Glomerular endothelial cell (primary cell): ENCODE measurements at places on chromosomes 16 and 17. TPM values are rescaled to one million over a fixed set of nuclear protein-coding genes. Genes with fewer than 3 reads are reported as not detected.
A peak's percentile ranks its signal among the peaks of the same experiment; 100 is the strongest.

- no peak for DNase-seq
These were observed 132.2 kb upstream of the MPHOSPH6 start for GRCh38 chr16:82302042-82302727.

- DNase-seq = no peak
These were observed 35.5 kb downstream of the SOST start for GRCh38 chr17:43722870-43723665.

DNA sequence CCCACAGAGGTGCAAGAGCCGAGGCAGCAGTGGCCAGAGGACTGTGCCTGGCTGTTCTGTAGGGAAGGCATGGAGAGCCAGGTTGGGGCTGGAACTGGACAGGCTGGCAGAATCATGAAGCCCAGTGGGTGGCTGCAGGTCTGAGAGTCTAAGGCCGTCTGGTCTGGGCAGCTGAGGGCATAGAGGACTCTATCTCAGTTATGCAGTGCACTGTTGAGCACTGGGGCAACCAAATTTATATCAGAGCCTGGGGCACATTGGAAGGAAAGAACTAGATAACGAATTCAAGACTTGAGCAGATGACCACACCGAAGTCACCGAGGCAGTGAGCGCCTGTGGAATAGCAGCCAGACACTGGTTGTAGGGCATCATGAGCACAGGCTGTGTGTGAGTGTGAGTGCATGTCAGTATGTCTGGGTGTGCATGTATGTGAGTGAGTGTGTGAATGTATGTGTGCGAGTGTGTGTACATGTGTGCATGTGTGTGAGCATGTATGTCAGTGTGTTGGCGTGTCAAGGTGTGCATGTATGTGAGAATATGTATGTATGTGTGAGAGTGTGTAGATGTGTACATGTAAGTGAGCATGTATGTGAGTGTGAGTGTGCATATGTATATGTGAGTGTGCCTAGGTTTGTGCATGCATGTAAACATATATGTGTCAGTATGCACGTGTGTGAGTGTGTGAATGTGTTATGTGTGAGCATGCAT, 37.0 kb downstream of the RGS9 start:
- DNase-seq = no peak

DNA sequence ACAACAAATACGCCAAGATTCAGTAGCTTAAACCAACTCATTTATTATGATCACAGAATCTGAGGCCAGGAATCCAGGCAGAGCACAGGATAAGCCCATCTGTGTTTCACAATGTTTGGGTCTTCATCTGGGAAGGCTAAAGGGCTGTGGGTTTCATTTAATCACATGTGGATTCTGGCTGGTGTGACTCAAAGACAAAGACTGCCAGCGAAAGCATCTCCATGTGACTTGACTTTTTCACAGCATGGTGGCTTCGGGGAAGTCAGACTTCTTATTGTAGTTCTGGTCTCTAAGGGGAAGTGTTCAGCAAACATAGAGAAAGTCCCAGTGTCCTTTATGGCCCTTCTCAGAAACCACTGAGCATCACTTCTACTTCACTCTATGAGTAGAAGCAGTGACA, 1014.4 kb upstream of the GOT2 start:
- DNase-seq = no peak

DNA sequence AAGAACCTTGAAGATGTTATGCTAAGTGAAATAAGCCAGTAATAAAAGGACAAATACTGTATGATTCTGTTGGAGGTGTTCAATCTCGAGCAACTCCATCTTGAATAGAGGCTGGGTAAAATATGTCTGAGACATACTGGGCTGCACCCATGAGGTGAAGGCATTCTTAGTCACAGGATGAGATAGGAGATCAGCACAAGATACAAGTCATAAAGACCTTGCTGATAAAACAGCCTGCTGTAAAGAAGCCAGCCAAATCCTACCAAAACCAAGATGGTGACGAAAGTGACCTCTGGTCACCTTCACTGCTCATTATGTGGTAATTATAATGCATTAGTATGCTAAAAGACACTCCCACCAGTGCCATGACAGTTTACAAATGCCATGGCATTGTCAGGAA, 98.1 kb downstream of the RGS9 start:
- DNase-seq = no peak

- DNase-seq = no peak
These were observed 54.7 kb downstream of the CFDP1 start for GRCh38 chr16:75378616-75379015.

DNA sequence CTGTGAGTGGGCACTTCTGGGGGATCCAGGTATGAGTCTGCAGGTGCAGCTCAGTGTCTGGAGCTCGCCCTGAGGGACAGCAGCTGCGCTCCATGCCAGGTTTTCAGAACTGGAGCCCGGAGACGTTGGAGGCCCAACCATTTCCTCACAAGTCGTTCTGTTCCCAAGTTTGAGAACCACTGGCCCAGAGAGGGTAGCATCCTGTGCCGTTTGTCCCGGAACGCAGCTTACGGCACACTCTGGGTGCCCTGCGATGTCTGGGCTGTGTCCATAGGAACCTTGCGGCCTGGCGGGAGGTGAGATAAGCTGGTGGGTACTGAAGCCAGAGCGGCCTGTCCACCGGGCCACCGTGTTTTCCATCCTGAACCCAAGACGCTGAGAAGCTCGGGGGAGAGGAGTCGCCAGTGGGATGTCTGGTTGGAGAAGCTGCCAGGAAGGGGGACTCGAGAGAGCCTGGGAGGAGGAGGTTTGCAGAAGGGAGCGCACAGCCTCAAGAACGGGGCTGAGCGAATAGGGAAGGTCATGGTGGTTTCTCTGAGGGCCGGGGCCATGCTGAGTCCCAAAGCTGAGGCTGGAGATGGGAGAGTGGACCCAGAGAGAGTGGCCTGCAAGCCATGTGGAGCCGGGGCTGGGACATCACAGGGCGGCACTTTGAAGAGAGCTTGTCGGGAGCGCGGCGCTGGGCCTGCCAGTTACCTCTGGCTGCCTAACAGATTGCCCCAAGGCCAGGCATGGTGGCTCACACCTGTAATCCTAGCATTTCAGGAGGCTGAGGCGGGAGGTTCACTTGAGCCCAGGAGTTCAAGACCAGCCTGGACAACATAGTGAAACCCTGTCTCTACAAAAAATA, 211.0 kb upstream of the GSE1 start:
- DNase-seq = no peak

DNA sequence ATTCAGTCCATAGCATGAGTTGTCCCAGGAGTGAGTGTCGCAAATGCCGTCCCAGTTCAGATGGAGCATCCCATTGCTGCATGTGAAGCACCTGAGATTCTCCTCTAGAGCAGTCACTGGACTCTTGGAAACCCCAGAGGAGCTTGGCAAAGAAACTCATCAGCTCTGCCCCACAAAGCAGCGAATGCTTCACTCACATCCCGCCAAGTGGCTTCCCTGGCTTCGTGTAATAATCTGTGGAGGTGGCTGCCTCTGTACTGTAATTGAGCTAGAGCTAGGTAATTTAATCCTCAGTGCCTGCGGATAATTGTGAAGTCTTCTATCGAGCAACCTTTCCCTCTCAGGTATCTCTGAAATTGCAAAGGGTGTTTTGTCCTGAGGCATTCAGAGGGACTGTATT, 107.1 kb downstream of the SNX29 start:
- no peak for DNase-seq

DNA sequence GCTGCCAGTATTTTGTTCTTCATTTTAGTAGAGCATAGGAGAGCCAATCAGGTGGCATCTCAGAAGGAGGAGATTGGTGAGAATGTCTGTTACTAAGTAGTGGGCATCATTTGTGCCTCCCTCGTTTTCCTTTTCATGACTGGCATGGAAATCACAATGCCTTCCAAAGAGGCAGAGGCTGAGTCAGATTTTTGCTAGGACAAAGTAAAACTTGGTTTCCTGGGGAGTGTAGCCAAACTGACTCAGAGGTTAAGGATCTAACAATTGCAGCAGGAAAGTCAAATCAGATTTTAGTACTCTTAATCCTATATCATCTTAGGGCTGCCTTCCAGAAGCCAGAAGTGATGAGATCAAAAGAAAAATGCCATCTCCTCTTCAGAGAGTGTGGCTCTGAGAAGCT, 138.7 kb downstream of the ANKFN1 start:
- DNase-seq = peak; percentile 68

DNA sequence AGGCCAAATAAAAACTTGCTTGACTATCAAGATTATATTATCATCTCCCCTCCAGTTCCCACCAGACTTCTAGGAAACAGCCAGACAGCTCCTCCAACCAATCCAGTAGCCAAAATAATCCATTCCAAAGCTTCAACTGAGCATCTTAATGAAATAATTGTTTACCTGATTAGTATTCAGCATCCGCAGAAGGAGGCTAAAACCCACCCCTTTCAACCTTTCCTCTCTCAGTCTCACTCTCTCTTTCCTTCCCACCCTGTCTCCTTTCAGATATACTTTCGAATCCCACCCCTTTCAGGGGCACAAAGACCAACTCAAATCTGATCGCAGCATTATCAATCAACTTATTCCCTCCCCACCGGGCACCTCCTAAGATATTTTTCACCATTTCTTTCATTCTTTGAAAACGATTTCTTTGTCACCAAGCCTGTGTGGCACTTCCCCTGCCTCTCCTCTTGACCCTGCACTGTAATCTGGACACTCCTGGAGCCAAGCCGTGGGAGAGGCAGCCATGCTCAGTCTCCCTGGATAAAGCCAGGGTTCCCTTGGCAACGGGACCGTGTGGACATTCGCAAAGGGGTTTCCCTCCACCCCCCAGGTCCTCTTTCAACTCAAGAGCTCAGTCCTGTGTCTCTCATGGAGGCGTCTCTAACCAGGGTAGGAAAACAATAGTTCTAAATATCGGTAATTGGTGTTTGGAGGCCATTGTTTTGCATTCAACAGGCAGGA, at the start of gene ANKFN1:
Gene ANKFN1 (plus strand): TSS at position 602 of the 729 bp plus-strand sequence. CDS start 59,193 bp downstream, outside the sequence.
- DNase-seq = no peak

- DNase-seq = no peak
These were observed 27.3 kb downstream of the SLC6A4 start for GRCh38 chr17:30208214-30208613.

DNA sequence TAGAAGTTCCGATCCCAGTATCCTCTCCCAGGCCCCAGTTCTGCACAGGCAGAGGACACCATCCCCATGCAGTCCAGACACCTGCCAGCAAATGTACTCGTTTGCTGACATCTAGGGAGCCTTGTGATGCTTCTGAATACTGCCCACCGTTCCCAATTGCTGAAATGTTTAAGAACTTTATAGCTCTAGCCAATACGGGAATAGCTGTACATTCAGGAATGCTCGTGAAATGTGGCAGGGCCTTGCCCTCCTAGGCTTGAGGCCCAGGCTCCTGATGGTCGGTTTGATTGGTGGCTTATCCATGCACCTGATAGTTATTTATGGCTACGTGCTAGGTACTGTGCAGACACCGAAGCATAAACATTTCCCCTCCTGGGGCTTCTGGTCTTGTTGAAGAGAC, 255.5 kb downstream of the PRKCA start:
- no peak for DNase-seq

DNA sequence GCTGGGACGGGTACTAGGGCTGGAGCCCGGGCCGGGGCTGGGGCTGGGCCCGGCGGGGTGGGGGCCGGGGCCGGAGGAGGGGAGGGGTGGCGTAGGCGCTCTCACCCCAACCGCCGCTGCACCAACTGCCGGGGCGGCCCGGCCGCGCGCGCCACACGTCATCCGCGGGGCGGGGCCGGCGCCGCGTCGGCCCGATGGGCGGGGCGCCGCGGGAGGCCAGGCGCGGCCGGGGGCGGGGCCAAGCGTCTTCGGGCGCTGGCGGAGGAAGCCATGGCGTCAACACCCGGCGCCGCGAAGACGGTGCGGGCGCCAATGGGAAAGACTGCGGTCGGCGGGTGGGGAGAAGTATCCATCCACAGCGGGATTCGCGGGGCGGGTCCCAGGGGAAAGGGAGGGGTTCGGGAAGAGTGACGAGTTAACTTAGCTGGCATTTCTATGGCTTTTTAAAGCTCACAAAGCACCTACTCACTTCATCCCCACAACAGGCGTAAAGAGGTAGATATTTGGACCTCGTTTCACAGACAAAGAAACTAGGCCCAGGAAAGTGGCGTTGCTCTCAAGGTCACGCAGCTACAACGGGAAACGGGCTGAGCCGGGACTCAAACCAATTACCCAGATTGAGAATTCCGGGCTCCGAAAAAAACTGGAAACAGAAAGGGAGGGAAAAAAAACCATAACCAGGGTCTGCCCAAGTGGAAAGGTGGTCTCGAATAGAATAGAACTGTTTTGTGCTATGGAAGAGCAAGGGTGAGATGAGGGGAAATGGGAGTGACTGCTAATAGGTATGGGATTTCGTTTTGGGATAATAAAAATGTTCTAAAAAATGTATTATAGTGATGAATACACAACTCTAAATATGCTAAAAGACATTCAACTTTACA, at the start of gene SPAG9:
Gene SPAG9 (minus strand): TSS at position 130 of the 881 bp plus-strand sequence. CDS start 212 bp downstream, outside the sequence.
- DNase-seq = peak; percentile 54

DNA sequence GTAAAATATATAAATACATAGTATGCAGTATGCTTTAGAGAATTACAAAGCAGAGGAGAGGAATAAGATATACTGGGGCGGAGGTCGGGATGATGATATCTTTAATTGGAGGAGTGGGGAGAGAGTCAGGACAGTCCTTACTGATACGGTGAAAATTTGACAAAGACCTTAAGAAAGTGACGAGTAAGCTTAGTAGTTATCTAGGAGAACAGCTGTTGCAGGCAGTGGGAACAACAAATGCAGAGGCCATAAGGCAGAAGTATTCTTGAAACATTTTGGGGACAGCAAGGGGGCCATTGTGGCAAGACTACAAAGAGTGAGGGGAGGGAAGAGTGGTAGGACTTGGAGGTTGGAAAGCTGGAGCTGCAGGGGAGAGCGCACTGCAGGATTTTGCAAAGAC, 22.3 kb upstream of the CDC6 start:
- no peak for DNase-seq

DNA sequence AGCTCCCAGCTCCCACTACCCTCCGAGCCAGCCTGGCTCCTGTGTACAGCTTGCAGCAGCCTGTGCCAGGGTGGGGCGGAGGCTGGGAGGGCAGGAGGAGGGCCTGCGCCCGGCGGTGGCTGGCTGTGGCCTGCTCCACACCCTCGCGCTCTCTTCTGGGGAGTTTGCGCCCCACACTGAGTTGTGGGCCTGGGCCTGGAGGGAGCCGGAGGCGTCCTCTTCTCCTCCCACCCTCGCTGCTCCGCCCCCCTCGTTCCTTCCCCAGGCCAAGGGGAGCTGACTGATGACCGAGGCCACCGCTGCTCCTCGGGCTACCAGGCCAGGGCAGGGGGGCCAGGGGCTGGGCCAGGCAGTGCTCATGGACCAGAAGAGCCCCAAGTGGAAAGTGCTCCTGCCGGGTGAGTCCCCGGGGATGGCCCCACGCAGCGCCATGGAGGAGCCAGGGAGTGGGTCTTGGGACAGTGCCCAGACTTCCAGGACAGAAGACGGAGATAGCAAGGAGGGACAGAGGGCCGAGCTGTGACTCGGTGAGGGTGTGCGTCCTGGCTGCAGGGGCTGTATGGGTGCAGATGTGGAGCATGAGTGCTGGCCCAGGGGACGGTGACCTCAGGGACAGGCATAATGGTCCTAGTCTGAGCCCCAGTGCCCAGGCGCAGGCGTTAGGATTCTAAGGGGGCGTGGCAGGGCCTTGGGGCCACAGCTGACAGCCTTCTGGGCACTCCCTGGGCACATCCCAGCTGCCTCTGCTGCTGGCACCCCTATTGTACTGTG, 242.1 kb upstream of the GSE1 start:
- no peak for DNase-seq

Gene TBC1D26
- total RNA-seq = not detected in 2 replicates

Gene PABPN1L
- total RNA-seq = not detected in 2 replicates

Gene HBA1
- total RNA-seq = not detected in 2 replicates

Gene IRX5
- 3.1 and 3.2 TPM in 2 replicates for total RNA-seq

Gene PGP
- total RNA-seq = 21.0 and 24.9 TPM in 2 replicates

Gene BICDL2
- not detected in 2 replicates for total RNA-seq

Gene NF1
- 28.3 and 48.1 TPM in 2 replicates for total RNA-seq

Gene FASN
- total RNA-seq = 165 and 201 TPM in 2 replicates
